Stimulated activated CD4-positive, alpha-beta T cell treated with anti-CD3 and anti-CD28 coated beads, TNF-alpha, amount 100 ng/mL, for 24 hours (primary cell): ENCODE measurements at places on chromosomes 2 and 18.
A peak's percentile ranks its signal among the peaks of the same experiment; 100 is the strongest.

DNA sequence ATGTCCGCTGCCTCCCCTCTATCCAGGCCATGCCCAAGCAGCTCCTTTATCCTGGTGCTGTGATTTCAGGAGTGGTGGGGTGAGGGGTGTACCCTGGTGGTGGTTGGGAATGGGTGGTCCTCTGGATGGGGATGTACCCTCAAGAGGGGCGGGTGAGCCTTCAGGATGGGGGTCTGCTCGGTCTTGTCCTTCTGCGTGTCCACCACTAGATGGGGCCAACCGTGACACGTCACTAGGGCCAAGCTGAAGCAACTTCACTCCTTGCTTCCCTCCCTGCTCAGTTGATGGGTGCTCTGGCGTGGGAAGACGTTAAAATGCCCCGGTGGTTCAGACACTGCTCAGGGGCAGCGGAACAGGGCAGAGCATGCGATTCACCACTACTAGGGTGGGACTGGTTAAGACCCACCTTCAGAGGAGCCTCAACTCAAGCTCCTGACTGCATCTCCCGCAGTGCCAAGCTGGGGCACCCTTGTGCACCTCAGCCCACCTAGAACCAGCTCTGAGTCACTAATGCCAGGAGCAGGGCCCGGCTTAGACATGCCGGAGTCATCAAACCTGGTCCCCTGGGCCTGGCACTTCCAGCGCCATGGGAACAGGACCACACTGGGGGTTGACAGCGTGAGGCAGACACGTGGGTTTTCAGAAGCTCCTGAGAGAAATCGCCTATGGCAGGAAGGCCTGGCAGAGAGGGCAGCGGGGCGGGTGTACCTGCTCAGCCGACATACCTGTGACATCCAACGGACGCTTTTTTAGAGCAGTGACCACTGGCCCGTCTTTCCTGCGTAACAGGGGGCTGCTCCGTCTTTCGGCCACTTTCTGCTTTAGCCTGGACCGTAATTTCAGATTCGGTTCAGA, 256.7 kb downstream of the HDAC4 start:
- DNase-seq: no peak

DNA sequence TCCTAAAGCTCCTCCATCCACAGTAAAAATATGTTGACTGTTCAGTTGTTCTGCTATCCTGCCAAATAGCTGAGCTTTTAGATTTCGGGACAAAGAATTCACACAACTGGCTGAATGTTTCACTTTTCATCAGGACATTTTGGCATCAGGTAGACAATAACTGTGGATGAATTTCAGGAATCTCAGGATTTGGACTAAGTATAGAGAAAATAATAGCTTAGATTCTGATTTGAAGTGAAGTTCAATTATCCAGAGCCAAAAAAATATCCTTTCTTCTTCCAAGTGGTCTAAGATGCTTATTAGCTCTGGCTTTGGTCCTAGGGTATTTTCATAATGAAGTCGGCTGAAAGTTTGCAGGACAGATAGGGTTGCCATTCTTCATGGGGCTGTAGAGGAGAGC, 16.1 kb downstream of the KCNE4 start:
- DNase-seq: no peak

GRCh38 chr2:191866195-191866594, 19.3 kb upstream of the CAVIN2 start:
- no peak for DNase-seq

DNA sequence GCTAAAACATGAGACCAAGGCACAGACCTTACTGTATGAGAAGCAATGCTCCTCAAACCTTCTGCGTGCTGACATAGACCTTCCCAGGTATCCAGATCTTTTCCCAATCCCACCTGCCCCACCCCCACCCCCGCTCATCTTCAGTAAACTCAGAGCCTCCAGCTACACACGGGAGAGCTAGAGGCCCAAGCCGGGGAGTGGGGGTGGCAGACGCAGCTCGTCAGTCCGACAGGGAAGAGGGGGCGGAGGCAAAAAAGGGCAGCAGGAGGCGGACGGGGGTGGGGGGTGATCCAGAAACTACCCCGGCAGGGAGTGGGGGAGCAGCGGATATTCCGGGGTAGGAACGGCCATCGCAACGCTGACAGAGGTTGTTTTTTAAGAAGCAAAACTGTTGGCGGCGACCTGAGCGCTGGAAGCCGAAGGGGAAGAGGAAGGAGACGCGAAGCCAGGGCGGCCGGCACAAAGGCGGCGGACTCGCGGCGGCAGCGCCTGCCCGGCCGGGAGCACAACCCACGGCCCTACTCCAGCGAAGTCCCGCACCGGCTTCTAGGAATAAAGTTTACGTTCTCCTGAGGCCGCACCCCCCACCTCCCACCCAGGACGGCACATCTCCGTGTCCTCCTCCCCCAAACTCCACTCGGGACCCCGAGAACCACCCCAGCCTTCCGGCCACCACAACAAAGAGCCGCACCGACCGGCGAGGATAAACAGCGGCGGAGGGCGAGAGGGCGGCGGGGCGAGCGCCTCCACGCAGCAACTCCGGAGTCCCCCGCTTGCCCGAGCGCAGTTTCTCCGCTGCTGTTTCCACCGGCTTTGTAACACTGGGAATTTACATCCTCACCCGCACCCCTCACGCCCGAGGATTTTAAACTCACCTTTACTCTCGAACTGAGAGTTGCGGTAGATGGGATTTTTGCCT, 722 bp downstream of the BAZ2B start:
- peak; percentile 30 for DNase-seq

DNA sequence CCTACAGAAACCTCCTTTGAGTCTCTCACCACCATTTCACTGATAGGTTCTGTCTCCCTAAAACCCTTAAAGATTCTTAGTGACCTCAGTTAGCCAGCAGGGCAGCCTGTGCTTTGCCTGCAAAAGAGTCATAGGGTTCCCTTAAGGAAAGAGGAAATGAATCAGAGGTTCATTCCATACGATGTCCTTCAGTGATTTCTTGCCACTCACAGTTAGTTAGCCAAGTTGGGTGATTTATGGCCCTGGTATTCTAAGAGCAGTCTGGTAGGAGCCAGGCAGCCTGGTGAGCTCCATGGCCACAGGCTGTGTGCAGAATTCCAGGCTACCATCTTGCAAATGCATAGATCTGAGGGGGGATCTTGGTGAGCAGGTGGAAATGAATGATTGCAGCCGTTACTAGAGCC, 18.7 kb upstream of the CCBE1 start:
- no peak for DNase-seq

- DNase-seq: no peak
Measured at GRCh38 chr2:15176604-15177003, 384.5 kb downstream of the NBAS start.

- DNase-seq: no peak
Measured at GRCh38 chr2:2843969-2844548, 513.0 kb upstream of the MYT1L start.

DNA sequence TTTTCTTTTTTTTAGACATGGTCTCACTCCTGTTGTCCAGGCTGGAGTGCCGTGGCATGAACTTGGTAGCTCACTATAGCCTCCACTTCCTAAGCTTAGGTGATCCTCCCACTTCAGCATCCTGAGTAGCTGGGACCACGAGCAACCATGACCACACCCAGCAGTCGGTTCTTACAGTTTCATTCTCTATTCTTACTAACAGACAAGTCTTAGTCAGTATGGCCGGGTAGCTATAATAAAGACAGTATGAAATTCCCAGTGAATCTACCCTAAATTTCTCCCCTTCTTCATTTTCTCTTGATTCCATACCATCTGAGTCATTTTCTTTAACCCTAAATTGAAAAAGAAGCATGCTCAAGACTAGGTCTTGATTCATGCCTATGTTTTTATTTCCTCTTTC, 775.3 kb upstream of the NRXN1 start:
- no peak for DNase-seq

DNA sequence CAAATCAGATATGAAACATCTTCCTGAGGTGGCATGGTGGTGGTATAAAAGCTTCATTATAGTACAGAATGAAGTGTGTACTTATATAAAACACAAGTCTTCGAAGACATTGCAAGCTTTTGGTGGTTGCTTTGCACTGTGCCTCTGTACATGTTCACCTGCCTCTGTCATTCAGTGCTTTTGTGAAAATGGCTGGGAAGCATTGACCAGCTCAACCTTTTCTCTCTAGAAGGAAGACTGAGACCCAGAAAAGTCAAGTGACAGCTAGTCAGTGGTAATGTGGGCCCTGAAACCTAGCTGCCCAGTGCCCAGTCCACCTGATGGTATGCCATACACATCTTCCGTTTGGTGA, 12.1 kb downstream of the ITGA6 start:
- DNase-seq: no peak

DNA sequence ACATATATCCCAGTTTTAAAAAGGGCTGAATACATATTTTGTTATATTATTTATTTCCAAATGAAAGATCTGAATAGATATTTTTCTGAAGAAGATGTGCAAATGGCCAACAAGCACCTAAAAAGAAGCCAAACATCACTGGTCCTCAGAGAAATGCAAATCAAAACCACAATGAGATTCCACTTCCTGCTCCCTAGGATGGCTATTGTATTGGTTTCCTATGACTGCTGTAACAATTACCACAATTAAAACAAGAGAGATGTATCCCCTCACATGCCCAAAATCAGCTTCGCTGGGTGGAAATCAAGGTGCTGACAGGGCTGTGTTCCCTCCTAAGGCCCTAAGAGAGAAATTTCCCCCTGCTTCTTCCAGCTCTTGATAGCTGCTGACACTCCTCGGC, 23.2 kb downstream of the ABCB11 start:
- no peak for DNase-seq

DNA sequence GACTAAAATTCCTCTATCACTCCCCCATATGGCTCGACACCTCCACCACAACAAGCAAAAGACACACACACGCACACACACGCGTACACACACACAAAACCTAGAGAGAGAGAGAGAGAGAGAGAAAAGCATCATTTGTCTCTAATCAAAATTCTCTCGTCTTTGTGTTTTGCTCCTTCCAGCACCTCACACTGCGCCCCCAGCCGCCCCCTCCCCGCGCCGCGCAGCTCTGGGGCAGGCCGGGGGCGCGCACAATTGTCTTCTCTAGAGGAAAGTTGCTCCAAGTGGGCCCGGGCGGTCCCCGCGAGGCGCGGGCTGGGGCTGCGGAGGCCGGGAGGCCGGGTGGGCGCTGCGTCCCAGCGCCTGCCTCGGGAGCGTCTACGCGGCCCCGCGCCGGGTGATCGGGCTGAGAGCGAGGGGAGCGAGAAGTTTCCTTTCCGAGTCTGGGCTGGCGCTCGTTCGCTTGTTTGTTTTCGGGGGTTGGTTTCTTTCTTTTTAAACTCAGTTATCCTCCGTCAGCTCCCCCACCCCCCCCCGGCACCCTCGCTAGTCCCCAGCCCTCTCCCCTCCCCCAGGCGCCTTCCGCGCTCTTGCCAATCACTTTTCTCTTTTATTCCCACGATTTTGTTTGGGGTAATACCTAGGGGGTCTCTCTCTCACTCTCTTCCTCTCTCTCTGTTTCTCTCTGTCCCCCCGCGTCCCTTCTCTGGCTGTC, 4.1 kb downstream of the ZEB2 start:
- DNase-seq: no peak

- DNase-seq: no peak
Measured at GRCh38 chr2:165253178-165253577, 14.0 kb downstream of the SCN2A start.

- DNase-seq: peak; percentile 37
Measured at GRCh38 chr2:26922405-26923188, 47.8 kb upstream of the MAPRE3 start.

- no peak for DNase-seq
Measured at GRCh38 chr2:186605041-186605440, 15.2 kb downstream of the ITGAV start.

GRCh38 chr18:43588838-43589237, 311.5 kb upstream of the SYT4 start:
- DNase-seq: no peak

GRCh38 chr2:95158441-95158840, 1.2 kb downstream of the ZNF514 start:
- no peak for DNase-seq

GRCh38 chr2:91748902-91749301, 3057.4 kb downstream of the RPIA start:
- DNase-seq: no peak

- no peak for DNase-seq
Measured at GRCh38 chr2:15570104-15570503, 9.0 kb upstream of the NBAS start.

- DNase-seq: peak; percentile 38
Measured at GRCh38 chr2:38750011-38750890, 910 bp downstream of the SRSF7 start.

DNA sequence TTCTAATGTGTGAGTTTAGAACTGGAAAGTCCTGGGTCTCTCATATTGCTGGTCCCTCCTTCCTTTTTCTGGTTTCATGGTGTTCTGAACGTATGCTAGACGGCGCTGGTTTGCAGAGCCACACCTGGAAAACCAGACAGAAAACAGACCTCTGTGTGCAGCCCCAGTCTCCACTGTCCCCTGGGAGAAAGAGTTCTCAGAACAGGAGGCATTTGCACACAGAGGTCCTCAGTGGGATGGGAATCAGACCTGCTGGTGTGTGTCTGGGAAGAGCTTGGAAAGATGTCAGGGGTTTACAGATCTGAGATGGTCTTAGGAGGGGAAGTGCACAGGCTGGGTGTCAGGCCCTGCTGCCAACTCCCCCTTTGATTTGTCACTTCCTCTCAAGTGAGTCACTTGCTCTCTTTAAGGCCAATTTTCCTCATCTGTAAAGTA, 14.9 kb upstream of the MBP start:
- DNase-seq: no peak

GRCh38 chr2:231640641-231641111, 48.0 kb downstream of the TEX44 start:
- no peak for DNase-seq

GRCh38 chr2:106168657-106169056, 25.4 kb downstream of the UXS1 start:
- no peak for DNase-seq

GRCh38 chr18:46477425-46478011, 179.5 kb downstream of the LOXHD1 start:
- DNase-seq: no peak

- no peak for DNase-seq
Measured at GRCh38 chr2:217614498-217614897, 388.3 kb downstream of the TNS1 start.

- no peak for DNase-seq
Measured at GRCh38 chr2:101630224-101630949, 67.1 kb upstream of the MAP4K4 start.

- DNase-seq: no peak
Measured at GRCh38 chr18:73164430-73164829, 296.6 kb upstream of the NETO1 start.

DNA sequence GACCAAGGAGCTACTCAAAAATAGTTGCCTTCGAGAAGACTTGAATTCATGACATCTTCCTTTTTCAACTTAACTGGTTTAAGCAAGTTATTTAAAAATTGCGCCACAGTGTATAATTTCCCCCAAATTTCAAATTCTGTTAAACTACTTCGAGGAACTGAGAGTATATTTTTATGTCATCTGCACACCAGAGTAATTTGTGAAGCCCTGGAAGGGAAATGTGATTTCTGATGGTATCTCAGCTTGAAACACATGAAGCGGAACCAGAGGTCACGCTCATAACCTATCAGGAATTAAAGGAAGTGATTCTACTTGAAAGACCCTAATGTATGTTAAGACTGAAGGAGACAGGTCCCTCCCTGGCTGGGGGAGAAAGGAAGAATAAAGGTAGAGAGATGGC, 33.9 kb upstream of the DARS1 start:
- no peak for DNase-seq

GRCh38 chr2:13289310-13289709, 572.6 kb downstream of the TRIB2 start:
- DNase-seq: no peak
